Left lobe of liver (tissue), 2 donors: ENCODE measurements at places on chromosomes 2 and 18.

DNA sequence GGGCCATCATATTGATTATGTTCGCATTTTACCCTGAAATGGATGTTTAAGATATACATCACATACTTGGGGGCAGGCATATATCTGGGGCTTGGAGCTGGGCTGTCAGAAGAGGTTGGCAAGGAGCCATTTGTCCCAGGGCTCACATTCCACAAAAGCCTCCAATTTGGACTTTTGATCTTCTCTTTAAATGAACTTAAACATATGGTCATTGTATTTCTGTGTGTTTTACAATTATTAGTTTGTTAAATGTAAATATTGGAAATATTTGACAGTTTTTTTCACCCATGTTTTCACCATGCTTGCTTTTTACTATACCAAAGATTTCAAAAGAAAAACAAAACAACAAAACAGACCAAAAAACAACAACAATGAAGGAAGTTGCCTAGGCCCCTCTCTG, 165.8 kb upstream of the MEIS1 start:
- no peak for DNase-seq

- no peak for DNase-seq
Observed at GRCh38 chr18:31657823-31658669, 26.3 kb downstream of the B4GALT6 start.

- DNase-seq, result no peak
Observed at GRCh38 chr2:207289295-207290018, 123.7 kb upstream of the KLF7 start.

GRCh38 chr2:40396124-40396523, 55.8 kb downstream of the SLC8A1 start:
- DNase-seq, result no peak

DNA sequence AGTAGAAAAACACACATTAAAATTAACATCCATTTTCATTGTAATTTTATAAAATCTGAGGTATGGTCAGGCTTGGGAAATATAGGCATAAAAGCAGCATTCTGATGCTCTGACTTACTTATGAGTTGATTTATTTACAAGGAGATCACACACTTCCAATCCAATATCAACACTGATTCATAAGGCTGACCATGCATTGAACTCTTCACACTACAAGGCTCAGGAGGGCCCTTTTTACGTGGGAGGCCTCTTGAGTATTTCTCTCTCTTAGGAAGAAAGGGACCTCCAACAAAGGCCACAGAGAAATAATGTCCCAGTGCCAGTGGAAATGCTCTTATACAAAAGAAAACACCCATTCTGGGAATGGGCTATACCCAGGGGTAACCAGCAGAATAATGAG, 222.8 kb downstream of the NAPG start:
- no peak for DNase-seq
